CD8-positive, alpha-beta memory T cell (primary cell): ENCODE measurements at places on chromosomes 2 and 18. TPM values are rescaled to one million over a fixed set of nuclear protein-coding genes. Genes with fewer than 3 reads are reported as not detected.

- no peak for DNase-seq
Measured at GRCh38 chr2:229133155-229133772, 137.8 kb downstream of the PID1 start.

C1QL2 gene
- total RNA-seq, result not detected

GRCh38 chr2:23464156-23464555, 79.2 kb downstream of the KLHL29 start:
- DNase-seq, result no peak

- DNase-seq, result no peak
Measured at GRCh38 chr18:73254564-73254963, 386.8 kb upstream of the NETO1 start.

GRCh38 chr2:161042990-161043625, 117.1 kb upstream of the TANK start:
- no peak for DNase-seq
